Left forelimb (tissue), 1 donor: ENCODE measurements at places on chromosomes 7 and 10.

DNA sequence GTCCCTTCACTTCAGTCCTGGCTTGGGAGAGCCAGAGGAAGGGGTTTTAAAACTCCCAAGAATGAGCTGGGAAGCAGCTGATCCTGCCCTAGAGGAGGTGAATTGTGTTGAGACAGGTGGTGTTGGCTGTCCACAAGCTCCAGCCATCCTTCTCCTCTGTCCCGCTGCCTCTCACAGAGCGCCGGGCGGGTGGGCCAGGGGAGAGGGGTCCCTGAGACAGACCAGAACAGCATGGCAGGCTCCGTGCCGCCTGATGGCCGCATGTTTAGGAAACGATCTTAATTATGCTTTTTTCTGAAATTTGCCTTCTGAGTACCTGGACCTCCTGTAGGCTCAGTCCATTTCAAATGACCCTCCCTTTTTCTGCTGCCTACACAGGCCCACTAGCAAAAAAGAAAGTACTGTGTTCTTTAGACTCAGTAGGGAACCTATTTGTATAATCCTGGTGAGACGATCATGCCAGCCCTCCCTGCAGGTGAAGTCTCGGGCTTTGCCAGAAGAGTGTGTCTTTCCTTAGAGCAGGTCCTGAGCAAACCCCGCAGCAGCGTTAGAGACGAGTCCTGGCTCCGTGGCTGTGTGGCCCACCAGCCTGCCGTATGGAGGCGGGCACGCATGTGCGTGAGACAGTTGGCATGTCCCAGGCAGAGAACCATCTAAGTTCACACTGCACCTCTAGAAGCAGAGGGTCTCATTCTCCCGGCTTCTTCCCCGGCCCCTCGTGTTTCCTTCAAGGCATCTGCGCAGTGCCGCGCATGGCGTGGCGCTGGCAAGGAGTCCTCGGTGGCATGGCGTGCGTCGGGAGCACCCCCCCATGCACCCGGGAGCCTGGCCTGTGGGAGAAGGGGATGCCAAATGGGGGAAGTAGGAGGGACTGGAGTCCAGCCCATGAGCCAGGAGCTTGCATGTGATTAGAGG lies 26.3 kb upstream of the PWWP2B start:
- no peak for DNase-seq

GRCh38 chr10:15469111-15469510 lies 98.0 kb upstream of the FAM171A1 start:
- no peak for DNase-seq

DNA sequence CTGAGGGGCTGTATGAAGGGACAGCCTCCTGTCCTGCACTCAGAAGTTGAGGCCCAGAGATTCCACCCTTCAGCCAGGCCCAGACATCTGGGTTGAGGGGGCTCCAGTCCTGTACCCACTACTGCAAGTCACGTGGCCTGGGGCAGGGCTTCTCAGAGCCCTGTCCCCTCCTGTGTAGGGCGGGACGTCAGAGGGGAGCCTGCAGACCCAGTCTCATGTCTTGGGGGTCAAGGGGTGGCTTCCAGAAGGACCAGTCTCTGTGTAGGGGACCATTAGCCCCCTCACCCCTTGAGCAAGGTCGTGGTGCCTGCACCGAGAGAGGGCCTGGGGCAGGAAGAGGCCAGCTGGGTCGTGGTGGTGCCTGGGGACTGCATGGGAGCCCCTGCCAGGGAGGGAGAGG lies 593 bp upstream of the PILRA start:
- DNase-seq, result no peak

DNA sequence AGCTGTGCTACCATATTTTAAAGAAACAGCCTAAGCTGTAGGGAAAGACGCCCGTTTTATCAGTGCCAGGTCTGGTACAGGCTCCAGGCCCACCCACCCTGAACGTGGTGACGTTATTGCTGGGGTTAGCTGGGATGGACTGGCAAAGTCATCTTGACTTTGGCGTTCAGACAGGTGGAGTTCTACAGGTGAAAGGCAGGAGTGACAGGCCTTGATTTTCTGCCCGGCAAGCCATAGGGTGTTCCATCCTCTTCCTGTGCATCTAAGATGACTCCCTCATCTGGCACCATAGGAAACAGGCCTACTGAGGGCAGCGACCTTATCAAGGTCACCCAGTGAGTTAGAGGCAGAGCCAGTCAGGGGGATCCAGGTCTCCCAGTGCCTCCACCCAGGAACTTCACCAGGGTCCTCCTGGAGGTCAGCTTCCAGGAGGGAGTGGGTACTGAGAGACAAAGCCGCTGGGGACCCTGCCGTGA lies 41.6 kb downstream of the HK1 start:
- no peak for DNase-seq

GRCh38 chr7:102842284-102842683 lies 70.5 kb upstream of the LRRC17 start:
- no peak for DNase-seq

DNA sequence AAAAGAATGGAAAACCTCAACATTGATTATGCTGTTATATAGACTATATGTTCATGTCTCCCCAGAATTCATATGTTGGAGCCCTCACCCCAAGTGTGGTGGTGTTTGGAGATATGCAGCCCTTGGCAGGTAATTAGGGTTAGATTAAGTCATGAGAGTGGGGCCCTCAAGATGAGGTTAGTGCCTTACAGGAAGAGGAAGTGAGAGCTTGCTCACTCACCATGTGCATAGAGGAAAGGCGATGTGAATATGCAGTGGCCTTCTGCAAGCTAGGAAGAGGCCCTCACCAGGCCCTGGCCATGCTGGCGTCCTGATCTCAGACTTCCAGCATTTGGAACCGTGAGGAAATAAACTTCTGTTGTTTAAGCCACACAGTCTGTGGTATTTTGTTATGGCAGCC lies 14.8 kb downstream of the ZNF33A start:
- no peak for DNase-seq

DNA sequence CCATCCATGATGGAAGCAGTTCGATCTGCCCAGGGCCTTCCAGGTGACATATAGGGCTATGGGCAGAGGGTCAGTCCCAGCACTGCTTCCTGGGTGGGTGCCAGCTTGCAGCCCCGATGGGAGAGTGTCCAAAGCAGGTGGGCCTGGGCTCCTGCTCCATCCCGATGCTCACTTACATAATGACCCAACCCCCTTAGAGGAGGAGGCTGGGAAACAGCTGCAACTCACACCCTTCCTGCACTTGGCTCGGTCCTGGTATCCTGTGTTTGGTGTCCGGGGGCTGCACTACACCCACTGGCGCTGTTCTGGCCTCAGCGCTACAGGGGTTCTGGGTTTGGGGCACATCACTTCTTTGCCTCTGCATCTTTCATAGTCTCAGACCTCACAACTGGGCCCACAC lies 58.5 kb downstream of the PKD1L1 start:
- no peak for DNase-seq

DNA sequence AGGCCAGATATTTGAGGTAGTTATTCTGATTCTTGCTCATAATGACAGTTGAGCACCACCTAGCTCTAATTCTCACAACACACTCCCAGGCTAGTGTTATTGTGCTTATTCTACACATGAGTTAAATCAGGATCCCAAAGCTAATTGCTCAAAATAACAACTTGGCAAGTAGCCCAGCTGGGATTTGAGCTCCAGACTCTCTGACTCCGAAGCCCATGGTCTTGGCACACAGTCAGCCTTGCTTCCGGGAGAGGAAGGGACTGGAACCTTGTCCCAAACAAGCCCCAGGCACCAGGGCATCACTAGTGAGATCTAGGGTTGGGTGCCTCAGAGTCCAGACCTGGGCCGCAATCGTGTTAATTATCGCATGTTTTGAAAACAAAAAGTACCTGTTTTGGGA lies 101.4 kb downstream of the GPAM start:
- DNase-seq, result no peak

DNA sequence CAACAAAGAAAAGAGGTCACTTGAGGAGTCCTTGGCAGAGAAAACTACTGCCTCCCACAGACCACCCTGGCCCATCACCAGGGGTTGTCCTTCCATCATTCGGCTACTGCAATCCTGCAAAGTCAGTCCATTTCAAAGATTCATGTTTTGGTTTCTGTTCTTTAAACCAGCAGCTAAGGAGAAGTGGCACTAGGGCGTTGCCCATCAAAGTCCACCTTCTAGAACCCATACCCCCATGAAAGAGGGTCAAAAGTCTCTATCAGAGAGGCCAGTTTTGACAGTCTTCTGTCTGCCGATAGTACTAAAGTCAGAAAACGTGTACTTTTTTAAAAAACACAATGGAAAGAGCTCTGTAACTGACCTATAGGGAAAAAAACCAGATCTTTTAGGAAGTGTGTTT lies 14.4 kb downstream of the CCDC6 start:
- no peak for DNase-seq

- DNase-seq, result no peak
These were observed 13.6 kb downstream of the ZNF138 start for GRCh38 chr7:64807731-64808365.

- no peak for DNase-seq
These were observed 296.9 kb upstream of the DGKB start for GRCh38 chr7:15199482-15199881.

GRCh38 chr10:86824151-86824550 lies 67.7 kb downstream of the BMPR1A start:
- no peak for DNase-seq

GRCh38 chr7:109997837-109998236 lies 1093.1 kb upstream of the LRRN3 start:
- no peak for DNase-seq

GRCh38 chr7:25967278-25968204 lies 184.5 kb upstream of the NFE2L3 start:
- DNase-seq, result no peak

DNA sequence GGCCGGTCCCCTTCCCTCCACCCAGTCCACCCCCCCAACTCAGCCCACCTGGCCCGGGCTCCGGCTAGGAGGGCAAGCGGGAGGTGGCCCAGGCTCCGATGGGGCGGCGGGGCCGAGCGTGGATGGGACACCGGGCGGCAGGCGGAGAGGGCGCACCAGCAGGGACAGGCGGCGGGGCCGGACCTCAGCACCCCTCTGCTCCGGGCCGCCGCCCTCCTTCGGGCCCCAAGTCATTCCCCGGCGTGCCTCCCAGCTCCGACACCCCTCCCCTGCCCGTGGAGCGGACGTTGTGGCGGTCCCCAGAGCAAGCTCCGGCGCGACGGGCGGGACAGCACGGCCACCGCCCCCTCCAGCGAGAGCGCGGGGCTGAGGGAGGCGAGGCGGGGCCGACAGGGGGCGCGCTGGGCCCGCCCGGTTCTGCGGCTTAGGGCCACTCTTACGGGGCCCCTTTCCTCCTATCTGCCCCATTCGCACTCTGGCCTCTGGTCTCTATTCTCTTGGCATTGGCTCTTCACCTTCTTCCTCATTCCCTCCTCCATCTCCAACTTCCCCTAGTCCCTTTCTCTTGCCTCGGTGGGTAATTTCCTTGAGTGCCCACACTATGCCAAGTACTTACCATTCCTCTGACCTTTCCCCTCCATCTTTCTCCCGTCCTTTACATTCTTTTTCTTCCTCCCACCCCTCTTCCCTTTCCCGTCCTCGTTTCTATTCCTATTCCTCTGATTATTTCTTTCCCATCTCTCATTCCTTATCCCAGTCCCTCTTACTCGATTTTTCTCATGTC lies 701 bp upstream of the GBX1 start:
- DNase-seq, result no peak

- no peak for DNase-seq
These were observed 250.6 kb downstream of the BBS9 start for GRCh38 chr7:33379891-33380525.

GRCh38 chr10:69914398-69915214 lies 112.9 kb downstream of the COL13A1 start:
- DNase-seq, result peak; percentile 79
